ENCODE measurements at places on chromosomes 13 and 19.

GRCh38 chr13:99995104-99995588, 13.6 kb downstream of the ZIC2 start:
- no peak for DNase-seq

- DNase-seq: no peak
Measured at GRCh38 chr13:106036870-106037269, 498.6 kb downstream of the EFNB2 start.

DNA sequence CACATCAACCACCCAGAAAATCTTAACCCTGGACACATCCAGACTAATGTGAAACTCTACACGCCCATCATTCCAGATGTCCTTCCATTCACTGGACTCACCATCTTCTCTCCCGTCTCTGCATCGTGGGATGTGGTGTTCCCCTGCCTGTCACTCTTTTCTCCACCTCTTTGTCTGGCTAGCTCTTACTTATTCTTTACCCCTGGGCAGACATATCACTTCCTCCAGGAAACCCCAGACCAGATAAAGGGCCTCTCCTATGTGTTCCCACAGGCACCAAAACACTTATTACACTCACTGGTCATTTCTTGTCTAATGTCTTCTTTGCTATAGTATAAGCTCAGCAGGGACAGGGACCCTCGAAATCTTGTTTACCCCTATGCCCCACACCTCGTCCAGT, 109.3 kb upstream of the IPO5 start:
- DNase-seq: no peak

- DNase-seq: no peak
Measured at GRCh38 chr13:30142486-30143211, 164.7 kb downstream of the KATNAL1 start.

DNA sequence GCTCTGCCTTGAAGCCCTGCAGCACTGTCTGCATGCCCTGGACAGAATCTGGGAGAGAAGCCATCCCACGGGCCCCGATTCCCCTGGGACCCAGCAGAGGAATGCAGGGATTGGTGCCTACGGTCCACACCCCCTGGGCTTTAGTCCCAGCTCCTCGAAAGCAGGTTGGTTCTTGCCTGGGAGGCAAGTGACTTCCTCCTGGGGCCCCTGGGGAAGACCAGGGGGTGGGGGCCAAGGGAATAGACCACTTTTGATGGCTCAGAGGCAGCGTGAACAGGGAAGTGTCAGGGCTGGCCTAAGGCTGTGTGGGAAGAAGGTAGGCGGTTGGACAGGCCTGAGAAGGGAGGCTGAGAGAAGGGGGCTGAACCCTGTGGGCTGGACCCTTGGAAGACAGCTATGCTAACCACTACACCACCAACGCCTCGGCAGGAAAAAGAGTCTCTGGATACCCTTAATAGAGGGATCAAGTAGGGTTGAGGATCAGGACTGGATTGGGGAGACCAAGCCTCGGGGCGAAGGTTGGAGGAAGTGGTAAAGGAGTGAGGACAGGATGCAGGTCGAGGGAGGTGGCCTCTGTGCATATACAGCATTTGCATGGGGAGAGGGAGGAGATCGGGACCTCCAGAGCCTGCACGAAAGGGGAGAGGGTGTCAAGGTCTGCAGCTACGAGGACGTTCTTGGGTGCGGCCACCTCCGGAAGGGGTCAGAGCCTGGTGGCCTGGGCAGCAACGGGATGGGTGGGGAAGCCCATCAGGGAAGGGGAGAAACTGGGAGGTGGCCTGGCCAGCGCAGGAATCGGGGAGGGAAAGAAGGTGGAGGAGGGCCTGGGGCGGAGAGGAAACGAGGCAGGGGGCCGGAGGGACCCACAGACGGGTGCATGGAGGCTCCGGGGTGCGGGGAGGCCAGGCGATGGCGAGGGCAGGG, 709 bp downstream of the DPP9 start:
- no peak for DNase-seq
